WTC11 (cell line): ENCODE measurements at places on chromosomes 12 and 14. TPM values are rescaled to one million over a fixed set of nuclear protein-coding genes. Genes with fewer than 3 reads are reported as not detected.

ARMH4 gene
- total RNA-seq: 11.8 to 12.2 TPM (median 12.1 TPM) in 3 replicates

TMEM30B gene
- 17.2 to 18.0 TPM (median 17.8 TPM) in 3 replicates for total RNA-seq

RNASE9 gene
- 0.14 TPM in 1 of 3 replicates, not detected in the others for total RNA-seq

PMCH gene
- not detected in 3 replicates for total RNA-seq

SIRT4 gene
- 2.1 to 4.3 TPM (median 2.8 TPM) in 3 replicates for total RNA-seq

DNA sequence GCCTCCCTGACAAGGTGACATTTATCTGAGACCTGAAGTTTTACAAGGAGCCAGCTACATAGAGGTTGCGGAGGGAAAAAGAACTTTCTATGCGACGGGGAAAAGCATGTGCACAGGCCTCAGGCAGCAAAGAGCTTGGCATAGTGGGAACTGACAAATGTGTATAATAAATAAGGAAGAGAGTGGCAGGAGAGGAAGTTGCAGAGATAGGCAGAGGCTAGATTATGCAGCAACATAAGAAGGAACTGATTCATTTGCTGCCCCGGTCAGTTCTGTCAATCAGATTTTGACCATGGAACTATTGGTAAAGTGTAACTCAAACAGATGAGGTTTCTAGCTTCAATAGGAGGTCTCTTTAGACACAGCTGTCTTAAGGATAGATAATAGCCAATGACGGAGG, 33.7 kb upstream of the RIC8B start:
- H3K4me3 ChIP-seq: no peak overlapping the region
- no peak overlapping the region for H3K27ac ChIP-seq
- peaks cover 52% of the 10 kb centered on the region for H3K4me1 ChIP-seq
- H3K36me3 ChIP-seq: no peaks in the 10 kb centered on the region

- no peak overlapping the region for H3K27ac ChIP-seq
- no peaks in the 10 kb centered on the region for H3K27me3 ChIP-seq
- no peak overlapping the region for H3K4me3 ChIP-seq
- H3K4me1 ChIP-seq: peaks cover 17% of the 10 kb centered on the region
- no peak for DNase-seq
- no peaks in the 10 kb centered on the region for H3K36me3 ChIP-seq
Measured at GRCh38 chr12:102429211-102430154, 50.9 kb downstream of the IGF1 start.

DNA sequence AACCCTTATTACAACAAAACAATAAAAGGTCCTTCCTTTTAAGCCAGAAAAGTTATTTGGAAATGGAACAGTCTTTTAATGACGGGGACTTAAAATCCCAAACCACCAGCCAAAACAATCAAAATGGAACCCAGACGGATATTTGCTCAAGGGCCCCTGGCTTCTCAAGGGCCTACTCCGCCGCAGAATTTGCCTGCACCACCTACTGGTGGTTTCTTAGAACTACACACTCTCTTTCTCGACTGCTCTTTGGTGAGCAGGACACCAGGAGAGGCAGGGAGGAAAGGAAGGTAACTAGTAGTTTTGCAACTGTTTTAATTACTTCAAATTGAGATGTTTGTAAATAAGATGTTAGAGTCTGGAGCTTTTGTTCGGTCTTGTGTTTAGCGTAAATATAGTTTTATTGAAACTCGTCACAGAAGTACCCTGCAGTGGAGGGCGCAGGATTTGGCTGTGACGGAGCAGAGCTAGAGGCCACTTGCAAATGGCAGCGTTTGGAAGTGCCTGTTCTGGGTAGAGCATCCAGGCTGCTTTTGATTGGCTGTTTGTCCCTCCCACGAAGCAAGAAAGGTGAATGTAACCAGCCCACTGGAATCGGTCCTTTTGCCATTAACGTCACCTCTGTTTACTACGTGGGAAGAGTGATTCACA, 238.5 kb downstream of the CACNA1C start:
- peak; percentile 64 for DNase-seq
- H3K4me1 ChIP-seq: peaks cover 59% of the 10 kb centered on the region
- no peak overlapping the region for H3K4me3 ChIP-seq
- no peak overlapping the region for H3K27ac ChIP-seq

- no peaks in the 10 kb centered on the region for H3K4me1 ChIP-seq
- H3K4me3 ChIP-seq: no peak overlapping the region
- no peak overlapping the region for H3K27ac ChIP-seq
- H3K36me3 ChIP-seq: peaks cover 20% of the 10 kb centered on the region
- no peaks in the 10 kb centered on the region; the same call in 1 of the 2 replicates for H3K27me3 ChIP-seq
Measured at GRCh38 chr14:105709281-105710118, 183.1 kb downstream of the TMEM121 start.

- H3K36me3 ChIP-seq: peaks cover 16% of the 10 kb centered on the region
- no peaks in the 10 kb centered on the region for H3K4me1 ChIP-seq
- H3K4me3 ChIP-seq: no peak overlapping the region
- DNase-seq: no peak
Measured at GRCh38 chr12:18375131-18375530, 113.8 kb downstream of the PIK3C2G start.

GRCh38 chr14:64210216-64210615, 84.0 kb downstream of the ESR2 start:
- H3K27me3 ChIP-seq: no peaks in the 10 kb centered on the region
- no peak for DNase-seq
- H3K27ac ChIP-seq: no peak overlapping the region
- peaks cover 58% of the 10 kb centered on the region for H3K36me3 ChIP-seq
- no peak overlapping the region for H3K4me3 ChIP-seq

DNA sequence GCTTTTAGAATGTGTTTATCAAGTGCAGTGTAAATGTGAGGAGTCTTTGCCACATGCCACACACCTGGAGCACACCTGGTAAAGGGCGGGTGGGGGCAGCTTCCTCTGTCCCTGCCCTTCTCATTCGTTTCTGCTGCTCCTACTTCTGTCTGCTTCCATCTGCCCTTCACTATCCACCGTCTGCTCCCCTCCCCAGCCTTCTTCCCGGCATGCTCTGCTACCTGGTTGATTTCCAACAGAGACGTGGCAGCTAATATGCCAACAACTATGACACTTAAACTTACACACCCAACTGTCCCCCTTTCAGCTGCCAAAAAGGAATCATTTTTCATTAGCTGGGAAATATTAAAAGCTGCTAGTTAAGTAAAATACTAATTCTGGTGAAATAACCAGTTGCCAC, 9.1 kb upstream of the CARMIL3 start:
- H3K27ac ChIP-seq: no peak overlapping the region
- no peaks in the 10 kb centered on the region for H3K36me3 ChIP-seq
- peaks cover 35% of the 10 kb centered on the region for H3K27me3 ChIP-seq
- no peak for DNase-seq
- H3K4me1 ChIP-seq: no peaks in the 10 kb centered on the region; the same call in 1 of the 2 replicates
- H3K4me3 ChIP-seq: no peak overlapping the region

- no peak overlapping the region for H3K4me3 ChIP-seq
- H3K4me1 ChIP-seq: peaks cover 37% of the 10 kb centered on the region
- peaks cover 5% of the 10 kb centered on the region for H3K27me3 ChIP-seq
- no peak for DNase-seq
- H3K36me3 ChIP-seq: peaks cover 24% of the 10 kb centered on the region
- no peak overlapping the region for H3K27ac ChIP-seq
Measured at GRCh38 chr14:87255058-87255457, 737.9 kb downstream of the GALC start.
